ENCODE measurements at places on chromosomes 1 and 21.

DNA sequence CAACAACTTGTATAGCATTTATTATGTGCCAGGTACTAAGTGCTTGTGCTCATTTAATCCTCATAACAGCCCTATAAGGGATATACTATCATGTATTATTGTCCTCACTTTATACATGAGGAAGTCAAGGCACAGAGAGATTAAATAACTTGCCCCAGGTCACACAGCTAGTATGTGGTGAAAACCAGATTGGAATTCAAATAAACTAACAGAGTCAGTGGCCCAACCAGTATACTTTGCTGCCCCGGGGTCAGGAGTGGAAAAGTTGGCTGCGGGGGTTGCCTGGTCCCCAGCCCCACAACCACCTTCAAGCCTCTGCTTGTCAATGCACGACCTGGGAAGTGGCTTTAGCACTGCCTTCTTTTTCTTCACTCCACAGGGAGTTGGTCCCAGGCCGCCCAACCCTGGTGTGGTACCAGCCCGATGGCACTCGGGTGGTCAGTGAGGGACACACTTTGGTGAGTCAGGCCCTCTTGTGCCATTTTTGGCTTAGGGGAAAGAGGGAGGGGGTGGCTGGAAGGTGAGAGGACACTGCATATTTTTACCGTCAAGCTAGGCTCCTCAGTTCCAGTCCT, 2.5 kb downstream of the ADAM15 start:
- DNase-seq, result no peak

DNA sequence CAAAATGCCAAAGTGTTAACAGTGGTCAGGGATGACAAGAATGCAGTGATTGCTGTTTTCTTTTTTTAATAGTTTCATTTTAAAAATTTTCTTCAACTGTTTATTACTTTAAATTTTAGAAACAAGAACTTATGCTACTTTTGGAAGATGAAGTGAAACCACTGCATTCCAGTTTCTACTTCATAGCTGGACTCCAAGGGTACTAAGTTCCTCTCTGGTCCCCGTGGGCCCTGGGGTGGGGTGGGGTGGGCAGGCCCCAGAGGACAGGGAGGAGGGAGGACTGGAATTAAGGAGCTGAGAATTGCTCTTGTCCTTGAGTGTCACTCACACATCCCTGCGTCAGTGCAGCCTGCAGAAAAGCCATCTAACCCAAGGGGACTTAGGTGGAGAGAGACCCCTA, 97.3 kb downstream of the RAVER2 start:
- no peak for DNase-seq

- no peak for DNase-seq
Observed at GRCh38 chr1:34087986-34088385, 77.0 kb downstream of the CSMD2 start.

GRCh38 chr1:51850420-51851223, 27.9 kb downstream of the NRDC start:
- DNase-seq, result no peak

GRCh38 chr1:55774446-55774845, 559.3 kb upstream of the USP24 start:
- no peak for DNase-seq

- DNase-seq, result no peak
Observed at GRCh38 chr1:189405419-189405818, 1072.2 kb downstream of the BRINP3 start.

DNA sequence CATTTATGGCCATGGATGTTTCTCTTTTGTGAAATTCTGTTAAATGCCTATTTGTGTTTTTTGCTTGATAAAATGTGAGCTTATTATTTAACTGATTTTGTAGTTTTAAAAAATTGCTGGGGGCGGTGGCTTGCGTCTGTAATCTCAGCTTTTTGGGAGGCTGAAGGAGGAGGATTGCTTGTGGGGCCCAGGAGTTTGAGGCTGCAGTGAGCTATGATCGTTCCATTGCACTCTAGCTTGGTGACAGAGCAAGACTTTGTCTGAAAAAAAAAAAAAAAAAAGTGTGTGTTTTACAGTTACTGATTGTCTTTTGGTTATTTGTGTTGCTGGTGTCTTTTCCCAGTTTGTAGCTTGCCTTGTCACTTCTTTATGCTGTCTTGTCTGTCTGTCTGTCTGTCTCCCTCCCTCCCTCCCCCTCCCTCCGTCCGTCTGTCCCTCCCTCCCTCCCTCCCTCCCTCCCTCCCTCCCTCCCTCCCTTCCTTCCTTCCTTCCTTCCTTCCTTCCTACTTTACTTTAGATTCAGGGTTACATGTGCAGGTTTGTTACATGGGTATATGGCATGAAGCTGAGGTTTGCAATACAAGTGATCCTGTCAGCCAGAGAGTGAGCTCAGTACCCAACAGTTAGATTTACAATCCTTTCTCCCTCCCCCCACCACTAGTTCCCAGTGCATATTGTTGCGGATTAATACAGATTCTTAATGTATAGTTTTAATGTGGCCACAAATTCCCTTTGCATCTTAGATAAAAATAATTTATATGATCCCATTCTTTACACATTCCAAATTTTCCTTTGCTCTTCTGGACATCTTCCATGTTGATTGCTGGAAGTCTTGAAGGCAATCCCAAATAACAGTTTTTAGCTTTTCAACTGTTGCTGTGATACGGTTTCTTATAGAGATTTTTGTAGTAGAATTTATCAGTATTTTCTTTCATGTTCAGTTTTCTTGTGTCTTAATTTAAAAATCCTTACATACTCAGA, 25.1 kb downstream of the PTBP2 start:
- no peak for DNase-seq

DNA sequence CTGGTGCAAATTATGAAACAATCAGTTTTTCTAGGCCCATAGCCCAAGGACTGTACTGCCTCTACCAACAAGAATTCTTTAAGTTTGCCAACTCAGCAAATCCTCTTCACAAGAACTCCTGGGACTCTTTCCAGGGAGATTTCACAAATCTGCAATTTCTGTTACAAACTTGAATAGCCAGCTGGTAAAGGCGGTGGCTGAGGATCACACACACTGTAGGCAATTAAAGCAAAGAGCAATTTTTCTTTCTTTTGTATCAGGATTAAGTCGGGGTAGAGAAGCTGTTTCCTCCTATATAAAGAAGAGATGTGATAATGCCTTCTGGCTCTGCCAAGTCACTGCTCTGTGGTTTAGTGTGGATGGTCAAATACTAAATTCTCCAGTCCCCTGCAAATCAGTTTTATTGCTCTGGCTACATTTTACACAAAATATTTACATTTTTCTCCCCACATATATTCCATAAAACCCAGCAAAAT, 1.7 kb downstream of the ALDH9A1 start:
- DNase-seq, result no peak

GRCh38 chr1:231571904-231572303, 43.4 kb downstream of the TSNAX start:
- DNase-seq, result no peak

DNA sequence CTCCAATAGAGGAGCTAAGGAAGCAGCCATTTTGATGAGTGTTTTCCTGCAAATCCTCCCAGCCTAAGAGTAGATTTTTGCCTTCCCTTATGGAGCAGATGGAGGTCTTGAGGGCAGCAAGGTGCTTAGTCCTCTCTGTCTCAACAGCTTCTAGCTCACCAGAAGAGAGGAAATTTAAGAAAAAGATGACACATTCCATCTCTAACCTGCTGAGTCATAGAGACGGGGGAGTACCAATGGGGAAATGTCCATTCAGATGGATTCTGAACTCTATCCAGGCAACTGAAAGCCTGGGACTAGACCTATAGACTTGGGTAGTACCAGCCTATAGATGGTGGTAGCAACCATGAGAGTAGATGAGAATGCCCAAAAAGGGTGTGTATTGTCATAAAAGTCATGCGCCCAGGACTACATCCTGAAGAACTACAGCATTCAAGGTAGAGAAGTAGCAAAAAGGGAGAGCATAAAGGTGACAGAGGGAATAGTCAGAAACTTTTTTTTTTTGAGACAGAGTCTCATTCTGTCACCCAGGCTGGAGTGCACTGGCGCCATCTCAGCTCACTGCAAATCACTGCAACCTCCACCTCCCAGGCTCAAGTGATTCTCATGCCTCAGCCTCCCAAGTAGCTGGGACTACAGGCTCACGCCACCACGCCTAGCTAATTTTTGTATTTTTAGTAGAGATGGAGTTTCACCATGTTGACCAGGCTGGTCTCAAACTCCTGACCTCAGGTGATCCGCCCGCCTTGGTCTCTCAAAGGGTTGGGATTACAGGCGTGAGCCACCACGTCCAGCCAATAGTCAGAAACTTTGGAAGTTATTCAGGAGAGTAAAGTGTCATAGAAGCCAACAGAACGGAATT, 10.7 kb upstream of the ELOA start:
- DNase-seq, result no peak

DNA sequence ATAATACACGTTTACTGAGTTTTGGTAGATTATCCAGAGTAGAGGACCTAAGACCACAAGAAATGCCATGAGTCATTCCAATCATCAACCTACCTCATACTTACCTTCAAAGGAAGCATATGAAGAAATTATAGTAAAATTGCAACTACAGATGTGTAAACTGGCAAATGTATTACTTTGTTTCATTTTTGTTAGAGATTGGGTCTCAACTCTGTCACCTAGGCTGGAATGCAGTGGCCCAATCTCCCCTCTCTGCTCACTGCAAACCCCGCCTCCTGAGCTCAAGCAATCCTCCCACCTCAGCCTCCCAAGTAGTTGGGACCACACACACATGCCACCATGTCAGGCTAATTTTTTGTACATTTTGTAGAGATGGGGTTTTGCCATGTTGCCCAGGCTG, 5.2 kb downstream of the TMCO1 start:
- no peak for DNase-seq

- no peak for DNase-seq
Observed at GRCh38 chr1:150798525-150798924, 9.5 kb downstream of the CTSK start.

DNA sequence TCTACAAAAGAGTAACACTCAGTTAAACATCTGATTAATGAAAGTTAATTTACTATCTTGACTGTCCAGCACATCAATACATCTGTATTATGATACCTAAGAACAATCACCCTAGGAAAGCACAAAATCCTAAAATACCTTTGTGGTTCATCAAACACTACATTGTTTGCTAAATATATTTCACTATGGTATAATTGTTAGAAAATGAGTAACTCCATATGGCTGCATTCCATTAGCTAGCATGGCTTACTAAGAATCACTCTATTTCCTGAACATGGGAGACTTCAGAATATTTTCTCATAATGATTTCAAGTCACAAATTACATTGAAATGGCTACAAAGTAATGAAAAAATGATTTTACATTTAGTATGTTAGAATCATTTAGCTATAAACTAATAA, 12.5 kb downstream of the TRMT1L start:
- DNase-seq, result no peak

GRCh38 chr1:204828352-204828850, 42.3 kb upstream of the NFASC start:
- DNase-seq, result peak; percentile 5

DNA sequence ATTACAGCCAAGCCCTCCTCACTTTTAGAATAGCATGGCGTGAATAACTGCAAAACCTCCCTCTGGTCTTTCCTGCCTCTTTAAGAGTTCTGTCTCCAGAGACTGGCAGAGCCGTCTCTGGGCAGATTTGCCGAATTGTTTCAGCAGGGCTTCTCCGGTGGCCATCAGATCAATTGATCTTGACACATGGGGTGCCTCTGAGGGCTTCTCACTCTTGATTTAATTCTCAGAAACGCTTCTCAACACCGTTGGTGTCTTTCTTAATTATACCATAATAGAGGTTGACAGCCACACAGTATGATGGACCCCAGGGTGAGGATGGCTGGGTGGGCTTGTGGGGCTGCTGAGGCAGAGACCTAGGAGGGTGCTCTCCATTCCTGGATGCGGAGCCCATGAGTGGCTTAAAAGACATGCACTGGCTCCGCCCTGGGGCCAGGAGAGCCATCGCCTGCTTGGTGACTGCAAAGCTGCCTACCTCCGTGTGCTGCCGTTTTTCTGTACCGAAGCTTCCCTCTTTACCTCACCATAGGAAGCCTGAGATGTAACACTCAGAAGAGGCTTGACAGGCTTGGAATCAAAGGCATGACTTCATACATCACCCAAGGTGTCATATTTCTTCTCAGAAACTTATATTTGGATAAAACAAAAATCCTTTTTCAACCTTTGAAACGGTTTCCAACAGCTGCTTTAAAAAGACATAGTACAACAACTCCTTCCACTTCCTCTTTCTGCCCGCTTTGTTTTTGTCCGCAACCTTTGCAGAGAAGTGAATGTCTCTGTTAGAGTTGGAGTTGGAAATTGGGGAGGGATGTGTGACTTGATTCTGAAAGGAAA, 82.9 kb downstream of the GALNT2 start:
- no peak for DNase-seq

GRCh38 chr1:89670163-89670562, 37.2 kb downstream of the LRRC8C start:
- no peak for DNase-seq

- no peak for DNase-seq
Observed at GRCh38 chr1:205763980-205764379, 11.3 kb downstream of the RAB29 start.

DNA sequence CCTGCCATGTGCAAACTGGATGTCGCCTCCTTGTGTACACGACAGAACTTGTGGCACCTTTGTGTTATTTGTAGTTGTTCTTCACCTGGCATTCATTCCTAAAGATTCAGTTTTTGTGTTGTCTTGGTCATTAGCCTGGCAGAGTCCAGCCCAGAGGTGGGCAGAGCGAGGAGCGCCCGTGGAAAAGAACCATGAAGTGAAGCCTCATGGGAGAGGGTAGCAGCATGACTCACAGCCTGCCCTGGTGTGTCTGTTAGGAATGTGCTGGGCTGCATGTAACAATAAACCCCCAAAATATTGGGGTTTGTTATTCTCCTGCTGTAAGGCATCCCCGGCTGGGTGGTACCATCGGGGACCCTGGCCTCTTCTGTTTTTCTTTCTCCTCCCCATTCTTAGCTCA, 124.9 kb upstream of the TMEM51 start:
- no peak for DNase-seq

- no peak for DNase-seq
Observed at GRCh38 chr1:63082766-63083165, 239.6 kb upstream of the FOXD3 start.

DNA sequence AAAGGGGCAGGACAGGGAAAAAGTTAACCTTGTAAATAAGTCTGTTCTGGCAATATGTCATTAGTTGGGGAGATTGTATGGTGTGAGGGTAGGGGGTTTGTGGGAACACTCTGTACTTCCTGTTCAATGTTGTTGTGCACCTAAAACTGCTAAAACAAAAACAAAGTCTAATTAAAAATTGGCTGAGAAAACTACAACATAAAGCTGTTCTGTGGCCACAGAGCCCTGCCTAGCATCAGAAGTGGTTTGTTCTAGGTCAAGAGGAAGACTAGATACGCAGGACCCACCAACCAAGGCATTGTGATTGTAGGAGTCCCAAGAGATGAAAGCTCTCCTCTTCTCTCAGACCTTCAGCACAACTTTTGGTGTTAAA, 81.0 kb upstream of the LRRC8D start:
- no peak for DNase-seq

GRCh38 chr1:197314682-197315081, 46.6 kb downstream of the CRB1 start:
- no peak for DNase-seq

GRCh38 chr1:192808163-192808517, 699 bp upstream of the RGS2 start:
- DNase-seq, result no peak

DNA sequence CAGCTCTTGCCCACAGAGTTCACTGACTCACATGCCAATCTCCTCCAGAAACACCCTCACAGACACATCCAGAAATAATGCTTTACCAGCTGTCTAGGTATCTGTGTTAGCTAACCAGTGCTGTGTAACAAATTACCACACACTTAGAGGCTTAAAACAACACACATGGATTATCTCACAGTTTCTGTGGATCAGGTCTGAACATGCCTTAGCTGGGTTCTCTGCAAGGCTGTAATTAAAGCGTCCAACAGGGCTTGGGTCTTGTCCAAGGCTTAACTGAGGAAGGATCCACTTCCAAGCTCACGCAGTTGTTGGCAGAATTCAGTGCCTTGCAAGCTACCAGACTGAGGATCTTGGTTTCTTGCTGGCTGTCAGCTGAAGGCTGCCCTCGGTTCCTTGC, 92.5 kb upstream of the RGS4 start:
- DNase-seq, result no peak

All from stimulated activated CD8-positive, alpha-beta memory T cell treated with anti-CD3 and anti-CD28 coated beads, Interleukin-7, amount 100 ng/mL, for 48 hours (primary cell).